ENCODE measurements at places on chromosomes 13 and 19.

GRCh38 chr19:5967994-5968430 lies 9.9 kb downstream of the RANBP3 start:
- peak; percentile 57 for DNase-seq

GRCh38 chr13:95355494-95355893 lies 54.2 kb upstream of the ABCC4 start:
- peak; percentile 29 for DNase-seq

- DNase-seq, result no peak
These were observed 229.1 kb downstream of the TM9SF2 start for GRCh38 chr13:99730403-99730802.

DNA sequence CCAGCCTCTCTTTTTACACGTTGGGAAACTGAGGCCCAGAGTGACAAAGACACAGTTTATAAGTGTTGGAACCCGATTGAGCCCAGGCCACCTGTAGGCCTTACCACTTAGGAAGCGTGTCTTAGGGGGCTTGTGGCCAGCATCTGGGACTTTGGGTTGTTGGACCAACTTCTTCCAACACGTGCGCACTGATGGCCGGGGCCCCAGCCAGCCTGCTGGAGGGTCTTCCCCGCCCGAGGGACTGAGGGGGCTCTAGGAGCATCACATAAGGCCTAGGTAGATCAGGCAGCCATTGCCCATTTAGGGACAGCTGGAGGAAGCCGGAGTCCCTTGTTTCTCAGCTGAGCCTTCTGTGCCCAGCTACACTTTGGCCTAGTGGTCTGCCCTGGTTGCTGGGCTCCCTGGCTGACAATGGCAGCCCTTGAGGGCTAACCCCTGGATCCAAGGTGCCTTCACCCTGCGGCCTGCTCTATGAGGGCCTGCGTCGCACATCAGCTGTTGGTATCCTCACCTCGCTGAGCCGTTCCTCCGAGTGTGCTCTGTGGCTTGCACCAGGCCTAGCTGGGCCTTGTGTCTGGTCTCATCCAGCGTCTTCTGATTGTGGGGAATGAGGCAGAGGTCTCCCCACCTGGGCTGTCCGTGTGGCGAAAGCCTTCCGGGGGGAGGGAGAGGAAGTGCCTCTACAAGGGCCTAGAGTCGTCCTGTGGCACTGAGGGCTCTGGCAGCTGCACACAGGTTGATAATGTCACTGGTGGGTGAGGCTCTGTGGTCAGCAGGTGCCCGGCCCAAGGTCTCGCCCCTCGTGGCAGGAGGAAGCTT lies 1.2 kb downstream of the RAB11B start:
- no peak for DNase-seq

DNA sequence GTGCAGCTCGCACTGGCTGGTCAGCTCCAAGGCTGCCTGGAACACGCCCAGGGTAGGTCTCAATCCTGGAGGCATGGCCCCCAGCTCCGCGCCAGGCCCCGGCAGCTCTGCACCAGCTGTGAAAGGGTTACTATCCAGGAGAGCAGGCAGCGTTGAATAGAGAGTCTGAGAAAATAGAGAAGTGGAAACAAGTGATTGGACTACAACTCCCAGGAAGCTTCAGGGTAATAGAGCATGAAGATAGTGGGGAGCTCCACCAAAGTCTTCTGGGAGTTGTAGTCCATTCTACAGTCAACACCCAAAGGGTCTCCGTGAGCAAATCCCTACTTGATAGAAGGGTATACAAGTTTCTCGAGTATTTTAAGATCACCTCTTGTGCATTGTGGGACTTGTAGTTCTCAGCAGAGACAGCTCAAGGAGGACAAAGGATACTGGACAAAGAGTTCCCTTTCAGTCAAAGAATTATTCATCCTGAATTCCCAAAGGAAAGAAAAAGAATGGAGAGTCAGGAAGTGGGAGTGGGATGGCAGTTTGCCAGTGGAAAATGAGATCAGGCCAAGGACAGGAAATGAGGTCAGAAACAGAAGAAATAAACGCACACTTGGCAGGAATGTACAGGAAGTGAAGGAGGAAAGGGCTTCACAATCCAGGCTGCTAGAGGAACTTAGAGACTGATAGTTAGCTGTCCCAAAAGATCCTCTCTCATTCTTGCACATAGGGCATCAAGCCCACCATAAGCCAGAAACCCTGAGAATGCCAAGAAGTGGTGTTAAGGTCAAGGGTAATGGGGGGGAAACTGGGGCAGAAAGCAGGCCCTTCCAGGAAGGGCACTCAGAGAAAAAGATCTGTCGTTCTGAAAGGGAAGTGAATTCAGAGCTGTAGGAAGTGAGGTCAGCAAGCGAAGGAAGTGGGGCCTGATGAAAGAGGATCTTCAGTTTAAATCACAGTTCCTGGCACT lies 5.5 kb upstream of the MAMSTR start:
- DNase-seq, result peak; percentile 84

DNA sequence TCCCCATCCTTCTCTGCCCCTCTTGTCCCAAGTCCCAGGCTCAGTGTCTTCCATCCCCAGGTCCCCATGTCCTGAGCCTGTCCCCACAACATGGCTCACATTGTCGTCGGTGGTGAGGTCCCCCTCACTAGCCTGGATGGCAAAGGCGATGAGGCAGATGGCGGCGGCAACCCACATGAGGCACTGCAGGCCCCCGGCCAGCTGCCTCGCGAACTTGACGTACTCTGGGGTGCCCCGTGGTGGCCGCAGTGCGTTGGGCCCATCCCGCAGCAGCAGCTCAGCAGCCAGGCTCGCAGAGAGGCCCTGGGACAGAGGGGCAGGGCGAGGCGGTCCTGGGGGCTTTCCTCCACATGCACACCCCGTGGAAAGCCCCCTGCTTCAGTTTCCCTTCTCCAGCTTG lies 1.1 kb downstream of the ATP4A start:
- DNase-seq, result no peak

DNA sequence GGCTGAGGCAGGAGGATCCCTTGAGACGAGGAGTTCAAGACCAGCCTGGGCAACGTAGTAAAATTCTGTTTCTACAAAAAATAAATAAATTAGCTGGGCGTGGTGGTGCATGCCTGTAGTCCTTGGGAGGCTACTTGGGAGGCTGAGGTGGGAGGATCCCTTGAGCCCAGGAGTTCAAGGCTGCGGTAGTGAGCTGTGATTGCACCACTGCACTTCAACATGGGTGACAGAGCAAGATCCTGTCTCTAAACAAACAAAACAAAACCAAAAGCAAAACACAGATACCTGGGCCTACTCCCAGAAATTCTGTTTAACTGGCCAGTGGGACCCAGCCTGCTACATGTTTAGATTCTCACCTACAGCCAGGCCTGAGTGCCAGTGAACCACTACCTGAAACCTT lies 74.6 kb upstream of the MEDAG start:
- DNase-seq, result no peak

GRCh38 chr19:33789344-33789743 lies 7.3 kb upstream of the KCTD15 start:
- DNase-seq, result no peak

- no peak for DNase-seq
These were observed 22.8 kb upstream of the ERVV-1 start for GRCh38 chr19:52990759-52991418.

- DNase-seq, result no peak
These were observed 5.7 kb upstream of the CDC42EP5 start for GRCh38 chr19:54478677-54479266.

GRCh38 chr13:45833663-45834375 lies 17.7 kb downstream of the SIAH3 start:
- DNase-seq, result peak; percentile 11

DNA sequence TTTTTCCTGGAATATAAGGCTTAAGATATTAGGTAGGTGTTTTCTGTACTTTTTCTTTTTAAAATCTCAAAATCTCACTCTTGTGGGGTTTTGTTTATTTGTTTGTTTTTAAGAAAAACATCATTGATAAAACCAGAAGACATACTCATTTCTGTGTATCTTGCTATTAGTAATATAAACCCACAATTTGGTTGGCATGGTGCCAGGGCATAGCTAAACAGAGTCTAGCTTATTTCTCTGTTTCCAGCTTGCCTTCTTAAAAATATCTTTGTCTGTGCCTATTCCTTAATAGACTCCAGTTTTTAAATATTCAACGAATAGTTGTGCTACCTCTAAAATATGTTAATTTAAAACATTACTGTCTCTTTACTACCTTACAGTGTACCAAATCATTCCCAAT lies 1121.9 kb upstream of the PCDH20 start:
- DNase-seq, result no peak

GRCh38 chr13:107203146-107203847 lies 635.4 kb upstream of the ARGLU1 start:
- no peak for DNase-seq

GRCh38 chr13:86559901-86560300 lies 760.7 kb upstream of the SLITRK6 start:
- DNase-seq, result no peak

DNA sequence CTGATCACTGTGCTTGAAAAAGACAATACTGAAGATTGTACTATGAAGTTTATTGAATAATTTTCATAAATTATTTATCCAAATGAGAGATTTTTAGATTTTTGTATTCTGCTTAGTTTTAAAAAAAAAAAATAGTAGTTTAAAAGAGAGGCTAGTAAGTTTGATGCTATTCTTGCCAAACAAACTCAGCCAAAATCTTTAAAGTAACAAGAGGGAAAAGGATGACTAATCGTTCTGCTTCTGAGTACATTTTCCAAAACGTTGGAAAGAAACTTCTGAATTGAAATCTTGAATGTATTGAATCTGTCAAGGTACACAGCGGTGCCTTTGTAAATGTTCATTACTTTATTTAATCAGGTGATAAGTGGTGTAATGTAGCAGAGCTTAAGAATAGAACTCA lies 34.4 kb downstream of the NUP58 start:
- DNase-seq, result no peak

DNA sequence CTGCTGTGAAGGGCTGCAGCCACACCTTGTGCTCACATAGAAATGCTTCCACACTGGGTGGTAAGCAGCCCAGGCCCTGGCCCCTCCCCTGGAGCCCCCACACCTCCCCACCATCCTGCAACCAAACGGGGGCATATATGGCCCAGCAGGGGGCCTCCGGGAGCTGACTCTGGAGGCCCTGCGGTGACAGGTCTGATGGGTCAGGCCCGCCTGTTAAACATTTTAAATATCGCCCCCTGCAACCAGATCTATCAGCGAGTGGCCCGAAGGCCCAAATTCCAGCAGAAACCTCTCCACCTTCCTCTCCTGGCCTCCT lies 48.0 kb upstream of the KATNAL1 start:
- no peak for DNase-seq

GRCh38 chr19:45419396-45419795 lies 4.3 kb downstream of the ERCC1 start:
- no peak for DNase-seq

- no peak for DNase-seq
These were observed 4.6 kb upstream of the RAB20 start for GRCh38 chr13:110566171-110566570.

GRCh38 chr13:88979465-88980175 lies 1308.4 kb downstream of the SLITRK5 start:
- DNase-seq, result peak; percentile 75

DNA sequence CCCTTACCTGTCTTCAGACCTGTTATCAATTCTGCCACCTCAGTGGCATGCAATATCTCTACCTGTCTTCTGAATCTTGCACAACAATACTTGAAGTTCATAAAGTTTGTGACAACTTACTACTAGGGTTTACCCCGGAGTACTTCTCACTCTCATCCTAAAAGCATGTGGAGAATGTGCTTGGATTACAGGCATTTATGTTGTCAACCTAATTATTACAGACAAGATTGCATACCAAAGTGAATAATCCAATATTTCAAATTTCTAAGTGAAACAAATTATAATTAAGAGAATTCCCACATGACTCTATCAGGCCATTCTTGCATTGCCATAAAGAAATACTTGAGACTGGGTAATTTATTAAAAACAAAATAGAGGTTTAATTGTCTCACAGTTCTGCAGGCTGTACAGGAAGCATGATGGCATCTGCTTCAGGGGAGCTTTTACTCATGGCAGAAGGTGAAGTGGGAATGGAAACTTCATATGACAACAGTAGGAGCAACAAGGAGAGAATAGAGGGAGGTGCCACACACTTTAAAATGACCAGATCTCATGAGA lies 661.0 kb upstream of the SPRY2 start:
- no peak for DNase-seq

DNA sequence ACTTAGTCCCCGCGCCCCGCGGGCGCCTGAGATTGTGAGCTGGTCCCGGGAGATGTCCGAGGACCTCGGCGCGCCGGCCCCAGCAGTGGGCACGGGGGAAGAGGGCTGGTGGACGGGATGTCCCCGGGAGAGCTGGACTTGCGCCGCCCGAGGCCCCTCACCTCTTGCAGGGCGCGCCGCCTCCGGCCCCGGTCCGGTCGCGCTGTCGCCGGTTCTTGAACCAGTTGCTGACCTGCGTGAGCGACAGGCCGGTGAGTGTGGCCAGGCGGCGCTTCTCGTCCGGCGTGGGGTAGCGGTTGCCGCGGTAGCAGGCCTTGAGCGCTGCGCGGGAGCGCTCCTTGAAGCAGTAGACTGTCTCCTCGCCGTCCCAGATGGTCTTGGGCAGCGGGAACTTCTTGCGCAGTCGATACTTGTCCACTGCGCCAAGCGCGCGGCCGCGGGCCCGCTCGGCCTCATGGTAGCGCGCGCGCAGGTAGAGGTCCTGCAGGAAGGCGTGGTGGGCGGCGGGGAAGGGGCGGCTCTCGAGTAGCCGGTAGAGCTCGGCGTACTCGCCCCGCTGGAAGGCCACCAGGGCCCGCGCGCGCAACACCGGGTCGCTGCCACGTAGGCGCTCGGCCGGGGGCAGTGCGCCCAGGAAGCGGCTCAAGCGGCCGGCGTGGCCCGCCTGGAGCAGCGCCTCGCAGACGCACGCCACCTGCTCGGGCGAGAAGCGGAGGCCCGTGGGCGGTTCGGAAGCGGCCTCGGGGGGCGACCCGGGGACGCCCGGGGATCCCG lies 984 bp downstream of the SIX5 start:
- DNase-seq, result no peak

GRCh38 chr13:27489456-27489855 lies 39.1 kb upstream of the MTIF3 start:
- no peak for DNase-seq

All from skeletal muscle cell (primary cell).